B cell (primary cell): ENCODE measurements at places on chromosomes 4 and X. TPM values are rescaled to one million over a fixed set of nuclear protein-coding genes. Genes with fewer than 3 reads are reported as not detected.

DNA sequence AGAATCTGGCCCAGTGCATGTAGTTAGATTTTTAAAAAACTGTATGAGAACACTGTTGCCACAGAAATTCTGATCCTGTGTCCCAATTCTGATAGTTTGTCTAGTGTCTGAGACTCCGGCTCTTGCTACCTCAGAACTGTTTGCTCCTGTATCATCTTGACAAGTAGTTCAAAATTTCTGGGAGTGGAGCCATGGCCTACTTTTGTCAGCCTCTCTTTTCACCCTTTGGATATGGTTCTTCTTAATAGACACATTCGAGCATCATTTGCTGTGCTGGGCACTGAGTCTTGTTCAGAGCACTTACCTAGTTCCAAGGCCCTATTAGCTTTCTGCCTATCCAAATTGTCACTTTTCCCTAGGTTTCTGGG is 46.9 kb downstream of the ATP10D start:
- DNase-seq: no peak

DNA sequence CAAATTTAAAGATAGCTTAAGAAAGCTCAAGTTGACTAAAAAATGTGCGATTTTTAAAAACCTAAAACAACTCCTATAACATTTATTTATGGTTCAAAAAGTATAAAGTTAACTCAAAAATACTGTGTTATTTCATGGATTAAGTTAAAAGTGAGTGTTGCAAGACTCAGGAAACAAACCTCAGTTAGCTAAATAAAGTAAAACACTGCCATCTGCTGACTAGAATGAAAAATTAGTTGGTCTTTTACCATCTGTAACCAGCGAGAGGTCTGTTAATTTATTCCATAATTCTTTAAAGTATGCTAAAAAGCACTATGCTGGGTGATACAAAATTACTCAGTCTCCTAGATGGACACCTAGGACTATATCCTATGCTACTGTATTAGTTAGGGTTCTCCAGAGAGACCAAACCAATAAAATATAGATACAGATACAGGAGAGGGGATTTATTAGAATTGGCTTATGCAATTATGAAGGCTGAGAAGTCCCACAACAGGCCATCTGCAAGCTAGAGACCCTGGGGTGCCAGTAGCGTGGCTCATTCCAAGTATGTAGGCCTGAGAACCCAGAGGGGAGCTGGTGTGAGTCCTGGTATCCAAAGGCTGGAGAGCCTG is 4.9 kb upstream of the WDFY3 start:
- DNase-seq: peak; percentile 19

DNA sequence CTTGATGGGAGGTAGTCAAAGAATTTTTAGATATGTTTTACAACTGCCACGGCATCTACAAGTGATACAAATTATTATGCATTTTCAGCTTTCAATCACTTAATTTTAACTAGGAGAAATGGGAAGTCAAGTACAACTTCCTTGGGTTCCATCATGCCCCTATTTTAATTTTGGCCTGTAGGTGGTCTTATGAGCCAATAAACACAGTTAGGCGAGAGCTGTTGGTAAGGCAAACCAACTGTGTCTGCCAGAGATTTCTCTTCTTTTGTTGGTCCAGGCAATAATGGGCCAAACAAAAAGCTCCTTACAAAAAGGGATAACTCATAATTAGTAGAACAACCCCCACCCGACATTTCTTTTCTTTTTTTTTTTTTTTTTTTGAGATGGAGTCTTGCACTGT is 63.3 kb upstream of the ARX start:
- DNase-seq: no peak

- no peak for DNase-seq
These were observed 26.4 kb downstream of the GPM6B start for GRCh38 chrX:13790206-13791131.

- no peak for DNase-seq
These were observed 126.7 kb upstream of the VCX2 start for GRCh38 chrX:8297766-8298165.

- no peak for DNase-seq
These were observed 77.4 kb downstream of the PDGFC start for GRCh38 chr4:156894234-156894633.

DNA sequence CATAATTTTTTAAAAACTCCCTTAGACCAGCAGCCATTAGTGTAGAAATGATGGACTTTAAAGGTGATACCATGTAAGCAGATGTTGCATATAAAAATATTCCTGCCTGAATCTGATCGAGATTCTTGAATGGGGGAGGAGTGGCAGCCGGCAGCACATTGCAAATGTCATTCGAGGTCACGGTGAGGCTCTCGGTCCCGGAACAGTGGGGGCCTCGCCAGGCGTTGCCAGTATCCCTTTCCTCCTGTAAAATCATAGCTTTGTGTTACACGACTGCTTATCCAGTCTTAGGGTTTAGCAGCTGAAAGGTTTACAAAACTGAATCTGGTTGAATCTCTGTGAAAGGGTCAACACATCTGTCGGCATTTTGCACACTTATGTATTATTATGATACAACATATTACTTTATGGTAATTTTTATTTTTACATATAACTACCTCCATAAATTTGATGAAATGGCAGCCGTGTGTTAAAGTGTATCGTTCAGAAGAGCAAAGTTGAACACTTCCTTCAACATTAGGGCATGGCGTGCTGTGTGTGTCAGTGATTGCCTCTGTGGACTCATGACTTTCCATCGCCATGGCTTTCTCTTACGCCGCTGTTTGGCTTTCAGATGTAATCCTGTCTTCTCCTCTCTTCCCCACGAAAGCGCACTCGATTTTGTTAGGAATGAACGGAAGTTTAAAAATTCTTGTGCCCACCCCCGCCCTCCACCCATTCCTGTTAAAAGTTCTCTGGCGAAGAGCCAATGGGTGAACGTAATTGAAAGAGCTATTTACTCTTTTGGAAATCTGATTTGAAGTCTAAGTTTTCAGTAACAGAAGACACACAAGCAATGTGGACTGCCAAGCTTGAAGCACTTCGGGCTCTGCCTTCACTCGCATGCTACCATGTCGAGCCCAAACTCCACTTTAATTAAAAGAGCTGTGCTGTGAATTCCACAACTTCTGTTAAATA is 114.8 kb downstream of the STOX2 start:
- DNase-seq: no peak

DNA sequence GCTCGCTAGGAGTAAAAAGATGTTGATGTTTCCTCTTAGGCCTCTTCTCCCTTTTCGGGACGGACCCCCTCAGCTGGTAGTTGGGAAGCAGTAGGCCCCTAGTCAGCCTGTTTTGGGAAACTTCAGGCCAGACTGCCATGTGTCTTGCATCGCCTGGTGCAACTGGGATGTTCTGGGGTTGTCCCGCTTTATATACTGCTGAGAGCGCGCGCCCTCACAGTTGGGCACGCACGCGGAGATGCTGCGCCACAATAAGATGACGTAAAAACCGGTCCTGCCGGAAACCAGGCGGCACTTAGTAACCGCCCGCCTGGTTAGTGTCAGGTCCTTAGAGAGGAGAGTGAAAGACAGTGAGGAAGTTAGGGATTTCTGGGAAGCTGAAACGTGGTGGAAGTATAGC is 231.3 kb upstream of the CT83 start:
- DNase-seq: no peak

DNA sequence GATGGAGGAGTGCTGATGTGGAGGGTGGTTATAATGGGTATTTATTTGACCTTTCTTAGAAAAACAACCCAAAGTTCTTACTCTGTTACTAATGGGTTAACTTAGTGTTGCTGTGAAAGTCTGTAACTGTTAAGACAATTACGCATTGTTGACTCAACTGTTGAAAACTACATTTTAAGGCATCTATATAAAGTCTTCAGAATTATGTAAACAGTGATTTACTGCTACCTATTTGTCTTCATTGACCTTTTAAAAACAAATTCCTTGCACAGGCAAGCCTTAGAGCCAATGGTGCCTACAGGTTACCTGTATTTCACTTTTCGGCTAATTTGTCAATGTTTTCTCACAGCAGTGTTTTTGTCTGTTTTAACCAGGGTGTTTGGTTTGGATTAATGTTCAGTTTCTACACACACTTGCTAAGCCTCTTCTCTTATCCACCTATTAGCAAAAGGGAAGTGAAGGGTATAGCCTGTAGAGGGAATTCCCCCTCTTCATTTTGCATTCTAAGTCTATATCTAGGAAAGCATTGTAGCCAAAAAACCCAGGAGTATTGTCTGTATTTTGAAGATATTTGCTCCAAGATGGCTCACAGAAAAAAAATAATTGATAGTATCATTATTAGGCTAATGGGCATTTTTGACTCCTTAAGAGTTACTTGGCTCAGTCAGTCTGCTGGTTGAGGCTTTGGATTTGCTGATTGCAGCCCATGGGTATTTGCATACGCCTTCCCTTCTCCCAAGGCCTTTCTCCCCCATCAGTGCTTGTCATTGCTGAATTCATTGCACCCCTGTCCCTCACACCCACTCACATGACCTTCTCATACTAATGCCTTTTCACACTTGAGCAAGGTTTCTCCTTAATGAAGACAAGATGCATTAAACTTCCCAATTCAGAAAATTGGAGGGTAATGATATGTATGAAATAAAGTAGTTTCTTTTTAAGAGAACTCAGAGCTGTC is 30.5 kb downstream of the AFF1 start:
- DNase-seq: peak; percentile 63

DNA sequence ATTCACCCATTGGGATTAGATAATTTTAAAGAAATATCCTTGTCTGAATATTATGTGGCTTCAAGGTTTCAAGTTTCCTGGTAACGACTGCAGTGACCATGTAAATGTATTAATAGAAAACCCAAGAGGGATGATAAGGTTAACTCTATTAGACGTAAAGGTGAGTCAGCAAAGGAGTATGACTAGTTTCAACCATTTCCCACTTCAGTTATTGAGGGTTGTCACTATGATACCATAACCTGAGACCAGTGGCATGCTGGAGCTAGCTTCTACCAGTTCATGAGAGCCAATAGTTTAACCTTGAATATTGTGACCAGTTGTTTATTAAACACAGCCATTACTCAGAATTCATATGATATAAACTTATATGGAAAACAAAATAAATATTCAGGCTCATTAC is 270.1 kb downstream of the TMA16 start:
- DNase-seq: no peak

GRCh38 chr4:185587427-185588161 is 52.3 kb upstream of the PDLIM3 start:
- DNase-seq: peak; percentile 91

DNA sequence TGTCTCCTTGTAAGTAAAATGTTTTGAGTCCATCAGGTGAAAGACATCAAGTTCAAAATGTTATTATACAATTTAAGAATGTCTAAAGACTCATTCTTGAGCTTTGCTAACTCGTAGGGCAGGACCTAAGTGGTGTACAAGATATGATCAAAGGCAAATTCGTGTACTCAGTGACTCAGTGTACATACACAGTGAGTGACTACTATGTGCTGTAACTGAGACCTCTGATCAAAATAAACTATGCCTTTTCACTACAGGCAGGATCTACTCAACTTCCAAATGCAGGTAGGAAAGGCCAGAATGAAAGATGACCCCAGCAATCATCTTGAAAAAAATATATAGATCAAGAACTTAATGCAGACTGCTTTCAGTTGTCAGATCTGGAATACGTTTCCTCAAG is 49.9 kb downstream of the ADGRG2 start:
- DNase-seq: no peak

GRCh38 chrX:144809025-144809424 is 438.3 kb upstream of the SPANXN1 start:
- no peak for DNase-seq

GRCh38 chr4:82034878-82035277 is 338.9 kb downstream of the HNRNPD start:
- DNase-seq: no peak

DNA sequence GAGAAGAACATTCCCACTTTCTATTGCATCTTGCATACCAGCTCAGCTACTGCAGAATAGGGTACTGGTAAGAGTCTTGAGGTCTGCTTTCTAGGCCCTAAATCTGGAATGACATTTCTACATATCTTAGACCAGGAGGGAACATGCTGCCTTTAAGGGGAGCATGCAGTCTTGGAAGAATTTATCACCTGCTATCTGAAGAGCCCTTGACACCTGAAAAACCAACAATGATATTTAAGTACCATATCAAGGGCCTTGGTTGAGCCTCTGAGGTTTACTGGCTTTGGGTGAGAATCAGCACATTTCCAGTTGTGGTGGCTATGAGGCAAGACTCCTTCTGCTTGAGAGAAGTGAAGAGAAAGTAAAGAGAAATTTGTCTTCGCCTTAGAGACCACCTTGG is 436.8 kb upstream of the SPANXN1 start:
- no peak for DNase-seq

GRCh38 chrX:14194711-14195110 is 165.0 kb upstream of the GEMIN8 start:
- DNase-seq: no peak

GRCh38 chr4:146582864-146583263 is 55.8 kb upstream of the POU4F2 start:
- no peak for DNase-seq

DNA sequence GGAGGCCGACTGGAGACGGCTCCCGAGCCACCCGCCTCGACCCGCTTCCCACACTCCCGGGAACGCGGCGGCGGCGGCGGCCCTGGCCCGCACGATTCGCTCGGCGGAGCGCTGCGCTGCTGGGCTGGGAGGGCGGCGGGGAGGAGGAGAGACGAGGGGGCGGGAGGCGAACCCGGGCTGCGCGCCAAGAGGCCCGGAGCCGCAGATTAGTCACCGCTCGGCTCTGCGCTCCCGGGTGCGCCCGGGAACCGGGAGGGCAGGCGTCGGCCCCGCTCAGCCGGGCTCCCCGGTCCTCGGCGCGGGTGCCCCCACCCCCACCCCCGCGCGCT is 11.2 kb upstream of the BCOR start:
- DNase-seq: peak; percentile 58

- no peak for DNase-seq
These were observed 66.4 kb downstream of the DIPK2B start for GRCh38 chrX:45134315-45134731.

DNA sequence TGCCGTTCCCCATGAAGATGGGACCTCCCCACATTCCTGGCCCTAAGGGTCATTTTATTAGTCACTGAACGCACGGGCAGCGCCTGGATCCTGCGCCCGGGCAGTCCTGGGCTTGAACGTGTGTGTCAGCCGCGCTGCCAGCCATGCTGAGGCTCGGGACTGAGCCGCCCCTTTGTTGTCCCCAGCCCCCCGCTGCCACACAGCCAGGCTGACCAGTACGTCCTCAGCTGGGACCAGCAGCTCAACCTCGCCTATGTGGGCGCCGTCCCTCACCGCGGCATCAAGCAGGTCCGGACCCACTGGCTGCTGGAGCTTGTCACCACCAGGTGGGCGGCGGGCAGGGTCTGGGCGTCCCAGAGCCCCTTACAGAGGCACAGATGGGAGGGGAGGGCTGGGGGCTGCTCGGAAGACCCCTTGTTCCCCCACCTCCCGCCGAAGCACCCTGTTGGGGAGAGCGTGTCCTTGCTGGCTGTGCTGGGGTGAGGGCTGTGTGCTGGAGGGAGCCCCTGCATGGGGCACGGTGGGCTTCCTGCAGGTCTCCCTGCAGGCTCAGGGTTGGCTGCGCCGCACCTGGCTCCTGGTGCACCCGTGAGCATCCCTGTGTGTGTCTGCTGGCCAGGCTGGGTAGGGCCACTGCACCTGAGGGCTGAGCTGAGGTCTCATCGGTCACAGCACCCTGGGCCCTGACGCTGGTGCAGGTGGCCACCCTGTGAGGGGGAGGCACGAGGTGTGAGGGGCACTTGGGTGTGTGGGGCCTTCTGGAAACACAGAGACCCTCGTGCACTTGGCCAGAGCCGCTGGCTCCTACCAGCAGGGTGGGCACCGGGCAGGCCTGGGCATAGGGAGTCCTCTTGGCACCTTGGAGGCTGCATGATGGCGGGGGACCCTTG is 1.0 kb downstream of the IDUA start:
- DNase-seq: no peak

Gene RAP1GDS1
- total RNA-seq: 60.1 and 66.3 TPM in 2 replicates

Gene PNMA6A
- total RNA-seq: 0.20 and 0.39 TPM in 2 replicates

Gene CXorf51A
- not detected in 2 replicates for total RNA-seq

Gene FAM47A
- total RNA-seq: not detected in 2 replicates

Gene EMCN
- not detected in 2 replicates for total RNA-seq

Gene TRMT10A
- total RNA-seq: 4.5 and 5.5 TPM in 2 replicates

Gene CORIN
- 0.25 TPM in 1 of 2 replicates, not detected in the other for total RNA-seq

Gene MMRN1
- 0.22 and 0.49 TPM in 2 replicates for total RNA-seq
